Chondrocyte (in vitro differentiated cells): ENCODE measurements at places on chromosomes 4 and X. TPM values are rescaled to one million over a fixed set of nuclear protein-coding genes. Genes with fewer than 3 reads are reported as not detected.

Gene SPANXA2
- not detected in 3 replicates for total RNA-seq

Gene CLDN34
- total RNA-seq: not detected in 3 replicates

- DNase-seq: no peak
- H3K4me3 ChIP-seq: no peak overlapping the region
- no peak overlapping the region for H3K27ac ChIP-seq
- no peaks in the 10 kb centered on the region for H3K4me1 ChIP-seq
Measured at GRCh38 chr4:151753056-151753455, 7.8 kb downstream of the GATB start.

Gene DHRSX
- total RNA-seq: 30.1 to 35.2 TPM (median 35.0 TPM) in 3 replicates

DNA sequence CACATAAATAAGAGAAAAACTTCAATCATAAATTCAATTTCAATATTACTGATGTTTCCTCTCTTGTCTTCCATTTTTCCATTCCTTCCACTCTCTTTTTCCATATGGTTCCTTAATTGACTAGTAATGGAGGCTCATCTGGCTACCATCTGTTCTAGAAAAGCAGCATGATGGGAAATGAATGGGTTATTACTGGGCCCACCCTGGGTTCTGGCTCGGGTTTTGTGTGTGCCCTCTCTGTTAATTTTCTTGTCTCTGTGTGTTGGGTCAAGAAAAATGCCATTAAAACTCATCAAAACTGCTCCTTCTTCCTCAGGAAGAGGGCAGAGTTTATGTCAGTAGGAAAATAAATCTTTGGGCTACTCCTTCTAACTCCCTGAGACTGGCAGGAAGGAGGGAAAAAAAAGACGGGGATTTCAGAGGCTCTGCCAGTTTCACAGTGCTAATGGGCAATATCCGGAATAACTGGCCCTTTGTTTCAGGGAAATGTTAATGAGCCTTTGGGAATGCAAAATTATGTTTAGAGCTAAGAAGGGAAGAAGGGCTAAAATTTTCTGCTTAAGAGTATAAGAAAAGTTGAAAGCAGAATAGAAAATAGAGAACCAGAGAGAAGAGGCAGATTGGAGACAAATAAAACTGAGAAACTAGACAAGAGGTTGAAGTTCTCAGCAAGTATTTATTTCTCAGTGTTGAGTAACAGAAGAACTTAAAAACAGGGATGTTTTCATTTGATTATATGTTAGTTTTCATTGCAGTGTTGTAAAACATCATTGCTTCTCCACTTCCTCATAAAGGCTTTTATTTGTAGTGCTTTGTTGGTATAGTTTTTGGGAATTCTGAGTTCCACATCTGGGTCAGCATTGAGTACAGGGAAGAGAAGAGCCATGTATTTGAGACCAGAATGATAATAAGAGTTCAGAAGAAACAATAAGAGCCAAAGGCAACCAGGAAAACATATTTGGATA, 19.7 kb downstream of the GABRB1 start:
- H3K4me1 ChIP-seq: no peaks in the 10 kb centered on the region
- DNase-seq: no peak
- no peak overlapping the region for H3K27ac ChIP-seq
- H3K4me3 ChIP-seq: no peak overlapping the region
- no peaks in the 10 kb centered on the region for H3K36me3 ChIP-seq

DNA sequence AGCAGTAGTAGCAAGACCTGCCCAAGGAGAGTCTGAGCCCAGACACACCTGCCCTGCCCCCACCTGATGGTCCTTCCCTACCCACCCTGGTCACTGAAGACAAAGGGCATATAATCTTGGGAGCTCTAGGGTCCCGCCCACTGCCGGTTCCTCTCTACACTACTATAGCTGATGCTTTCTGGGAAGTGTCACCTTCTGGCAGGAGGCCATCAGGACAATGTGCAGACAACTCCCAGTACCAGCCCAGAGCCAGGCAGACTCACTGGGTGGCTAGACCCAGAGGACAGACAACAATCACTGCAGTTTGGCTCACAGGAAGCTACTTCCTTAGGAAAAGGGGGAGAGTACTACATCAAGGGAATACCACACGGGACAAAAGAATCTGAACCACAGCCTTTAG, 312.7 kb downstream of the SPRY1 start:
- H3K4me3 ChIP-seq: no peak overlapping the region
- no peak for DNase-seq
- no peaks in the 10 kb centered on the region for H3K36me3 ChIP-seq
- no peak overlapping the region for H3K27ac ChIP-seq
- H3K4me1 ChIP-seq: peaks cover 16% of the 10 kb centered on the region
- H3K27me3 ChIP-seq: no peaks in the 10 kb centered on the region

GRCh38 chr4:15976456-15977447, 13.8 kb upstream of the FGFBP2 start:
- no peak for DNase-seq
- H3K4me1 ChIP-seq: no peaks in the 10 kb centered on the region
- no peak overlapping the region for H3K27ac ChIP-seq
- no peaks in the 10 kb centered on the region for H3K36me3 ChIP-seq

- no peaks in the 10 kb centered on the region for H3K36me3 ChIP-seq
- H3K27me3 ChIP-seq: peaks cover 1% of the 10 kb centered on the region
- H3K27ac ChIP-seq: no peak overlapping the region
- DNase-seq: no peak
- H3K4me3 ChIP-seq: no peak overlapping the region
Measured at GRCh38 chrX:7570432-7571029, 272.4 kb upstream of the VCX start.

Gene BBS7
- total RNA-seq: 22.9 to 23.6 TPM (median 23.2 TPM) in 3 replicates

DNA sequence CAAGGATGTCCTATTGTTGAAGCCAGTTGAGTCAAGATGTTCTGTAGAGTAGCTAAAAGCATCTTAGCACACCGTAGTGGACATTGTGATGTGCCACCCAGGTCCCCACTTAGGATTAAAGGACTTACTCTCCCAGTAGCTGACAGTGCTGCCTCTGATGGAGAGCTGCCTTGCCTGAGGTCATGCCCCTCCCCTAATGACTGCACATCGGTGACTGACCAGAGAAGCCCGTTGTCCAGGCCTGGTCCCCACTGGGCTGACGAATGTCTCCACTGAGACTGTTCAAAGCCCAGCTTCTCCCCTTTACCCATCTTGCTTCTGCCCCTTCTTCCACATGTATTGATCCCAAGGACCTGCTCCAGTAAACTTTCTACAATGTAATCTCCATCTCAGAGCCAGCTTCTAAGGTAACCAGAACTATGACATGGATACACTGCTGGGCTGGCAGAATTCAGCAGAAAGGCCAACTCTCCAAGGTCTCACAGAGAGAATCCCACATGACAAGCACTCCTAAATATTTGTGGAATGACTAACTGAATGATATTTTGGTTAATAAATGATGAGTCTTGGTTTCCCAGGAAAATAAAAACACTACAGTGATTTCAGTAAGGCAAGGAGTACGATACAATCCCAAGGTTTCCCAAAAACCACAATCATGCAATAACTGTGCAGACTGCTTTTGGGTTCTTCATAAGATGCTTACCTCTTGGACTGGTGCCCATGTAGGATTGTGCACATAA, 82.4 kb upstream of the TMEM150C start:
- H3K36me3 ChIP-seq: peaks cover 2% of the 10 kb centered on the region
- peak overlapping the region; percentile 57 for H3K27ac ChIP-seq
- H3K27me3 ChIP-seq: no peaks in the 10 kb centered on the region
- H3K4me1 ChIP-seq: peaks cover 29% of the 10 kb centered on the region
- DNase-seq: no peak

Gene GPR50
- not detected in 3 replicates for total RNA-seq

DNA sequence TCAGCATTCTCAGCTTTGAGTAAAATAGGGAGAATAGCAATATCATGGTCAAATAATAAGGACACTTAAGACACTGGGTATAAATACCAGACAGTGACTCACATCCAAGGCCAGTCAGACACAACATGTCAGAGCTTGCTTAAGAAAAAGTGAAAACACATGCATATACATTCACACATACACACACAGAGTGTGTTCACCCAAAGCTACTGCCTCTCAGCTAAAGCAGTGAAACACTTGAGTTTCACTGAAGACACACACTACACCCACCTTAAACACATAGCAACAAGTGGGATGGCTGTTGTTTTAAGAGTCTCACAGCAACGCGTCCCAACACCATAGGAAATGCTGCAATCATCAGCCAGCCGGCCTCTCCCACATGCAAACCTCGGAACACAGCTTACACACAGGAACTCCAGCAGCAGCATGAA, 14.4 kb downstream of the SHROOM4 start:
- H3K27ac ChIP-seq: peak overlapping the region; percentile 97
- no peak for DNase-seq
- H3K4me1 ChIP-seq: peaks cover 41% of the 10 kb centered on the region

Gene TREX2
- total RNA-seq: 0.80 to 1.6 TPM (median 1.6 TPM) in 3 replicates

Gene USP27X
- total RNA-seq: 2.8 to 3.4 TPM (median 3.2 TPM) in 3 replicates

Gene TMSB15C
- 3.4 to 4.5 TPM (median 4.3 TPM) in 3 replicates for total RNA-seq

DNA sequence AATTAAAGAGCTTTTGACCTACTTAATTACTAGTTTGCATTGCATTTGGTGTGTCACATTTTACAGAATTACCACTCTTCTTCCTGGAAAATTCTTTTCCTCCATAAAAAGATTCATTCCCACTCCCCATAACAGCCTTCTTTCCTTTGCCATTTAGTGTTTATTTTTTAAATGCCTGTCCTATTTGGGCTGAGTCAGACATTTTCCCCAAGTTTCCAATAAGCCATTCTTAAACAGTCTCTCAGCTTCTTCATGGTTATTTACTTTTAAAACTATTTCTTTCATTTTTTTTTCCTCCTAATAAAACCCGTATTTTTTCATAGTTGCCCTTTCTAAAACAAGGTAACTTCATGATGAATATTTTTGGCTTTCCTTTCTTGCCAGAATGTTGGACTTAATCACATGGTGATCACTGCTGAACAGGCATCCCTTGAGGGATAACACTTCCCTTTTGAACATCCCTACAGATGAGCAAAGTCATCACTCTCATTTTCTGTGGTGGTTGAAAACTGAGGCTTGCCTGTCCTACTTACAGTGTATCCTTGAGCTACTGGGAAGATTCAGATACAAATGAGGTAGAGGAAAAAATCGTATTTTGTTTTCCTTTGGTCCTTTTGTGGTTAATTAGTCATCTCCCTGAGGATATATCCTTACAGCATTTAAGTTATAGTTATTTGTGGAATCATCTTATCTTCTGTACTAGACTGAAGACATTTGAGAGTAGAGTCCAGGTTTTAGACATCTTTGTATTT, 520.5 kb upstream of the NR3C2 start:
- H3K36me3 ChIP-seq: no peaks in the 10 kb centered on the region
- DNase-seq: no peak
- H3K27ac ChIP-seq: no peak overlapping the region
- no peak overlapping the region for H3K4me3 ChIP-seq
- H3K4me1 ChIP-seq: peaks cover 7% of the 10 kb centered on the region

Gene ADGRA3
- total RNA-seq: 27.8 to 39.6 TPM (median 28.3 TPM) in 3 replicates

DNA sequence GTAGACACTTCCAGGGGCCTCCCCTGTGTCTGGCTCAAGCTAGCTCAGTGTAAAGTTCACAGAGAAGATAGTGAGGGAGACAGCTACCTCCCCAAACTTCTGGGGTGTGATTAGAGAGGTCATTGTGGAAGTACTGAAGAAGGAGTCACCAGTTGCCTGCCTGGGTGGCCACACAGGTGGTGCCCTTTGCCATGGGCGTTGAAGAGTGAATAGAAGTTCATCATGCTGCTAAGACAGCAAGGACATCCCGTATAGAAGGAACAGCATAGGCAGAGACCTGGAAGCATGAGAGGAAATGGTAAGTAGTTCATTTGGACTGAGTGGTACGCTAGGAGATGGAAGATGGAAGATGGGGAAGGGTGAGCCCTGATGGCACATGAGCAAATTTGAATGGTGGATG, 110.1 kb downstream of the PJA1 start:
- no peaks in the 10 kb centered on the region for H3K4me1 ChIP-seq
- no peak overlapping the region for H3K4me3 ChIP-seq
- H3K27me3 ChIP-seq: no peaks in the 10 kb centered on the region
- no peaks in the 10 kb centered on the region for H3K36me3 ChIP-seq

GRCh38 chr4:73237044-73237443, 21.6 kb downstream of the ANKRD17 start:
- H3K27ac ChIP-seq: no peak overlapping the region
- H3K27me3 ChIP-seq: no peaks in the 10 kb centered on the region
- H3K4me3 ChIP-seq: no peak overlapping the region
- no peak for DNase-seq

Gene TMEM187
- 12.3 to 20.3 TPM (median 18.3 TPM) in 3 replicates for total RNA-seq

GRCh38 chrX:36581030-36581429, 427.1 kb upstream of the FAM47C start:
- H3K4me1 ChIP-seq: no peaks in the 10 kb centered on the region
- no peaks in the 10 kb centered on the region for H3K36me3 ChIP-seq
- no peaks in the 10 kb centered on the region for H3K27me3 ChIP-seq

DNA sequence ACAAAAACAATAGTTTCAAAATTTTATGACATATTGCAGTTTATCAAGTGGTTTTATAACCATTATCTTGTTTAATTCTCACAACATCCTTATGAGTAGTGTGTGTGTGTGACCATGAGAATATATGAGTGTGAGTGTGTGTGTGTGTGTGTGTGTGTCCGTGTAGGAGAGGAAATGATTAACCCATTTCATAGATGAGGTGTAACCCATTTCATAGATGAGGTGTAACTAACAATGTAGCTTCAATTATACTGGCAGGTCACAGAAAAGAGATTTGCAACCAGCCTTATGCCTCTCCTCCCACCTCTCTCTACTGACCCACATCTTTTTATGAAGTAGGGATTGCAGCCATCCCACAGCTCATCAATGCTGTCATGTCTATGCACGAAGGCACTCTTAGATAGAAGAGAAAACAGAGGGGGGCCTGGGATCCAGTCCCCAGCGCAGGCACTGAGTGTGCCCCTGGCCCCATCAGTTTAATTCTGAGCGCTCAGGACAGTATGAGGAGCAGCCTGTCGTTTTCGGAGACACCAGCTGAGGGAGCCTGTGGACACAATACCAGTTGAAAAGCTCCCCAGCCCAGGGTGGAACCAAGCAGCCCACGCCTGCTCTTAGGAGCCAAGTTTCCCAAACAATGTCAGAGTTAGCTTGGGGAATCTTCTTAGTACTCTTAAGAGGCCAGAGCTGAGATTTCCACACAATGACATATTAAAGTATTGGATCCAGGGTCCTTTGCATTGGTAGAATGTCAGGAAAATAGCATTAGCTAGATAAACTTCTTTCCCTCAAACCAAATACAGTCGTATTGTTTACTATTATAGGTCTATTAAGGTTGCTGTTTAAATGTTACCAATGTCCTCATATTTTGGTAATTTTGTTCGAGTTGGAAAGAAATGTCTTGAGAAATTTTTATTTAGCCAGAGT, 88.6 kb downstream of the PALLD start:
- peak overlapping the region; percentile 94 for H3K27ac ChIP-seq
- no peak overlapping the region for H3K4me3 ChIP-seq
- peaks cover 10% of the 10 kb centered on the region for H3K36me3 ChIP-seq
- H3K27me3 ChIP-seq: no peaks in the 10 kb centered on the region

GRCh38 chrX:76862509-76862908, 435.0 kb downstream of the MAGEE1 start:
- no peak overlapping the region for H3K4me3 ChIP-seq
- DNase-seq: no peak
- H3K27me3 ChIP-seq: no peaks in the 10 kb centered on the region
- H3K27ac ChIP-seq: no peak overlapping the region
